ENCODE measurements at places on chromosomes 4 and X.
A peak's percentile ranks its signal among the peaks of the same experiment; 100 is the strongest.

- DNase-seq: no peak
Observed at GRCh38 chr4:42596918-42597317, 60.0 kb downstream of the ATP8A1 start.

DNA sequence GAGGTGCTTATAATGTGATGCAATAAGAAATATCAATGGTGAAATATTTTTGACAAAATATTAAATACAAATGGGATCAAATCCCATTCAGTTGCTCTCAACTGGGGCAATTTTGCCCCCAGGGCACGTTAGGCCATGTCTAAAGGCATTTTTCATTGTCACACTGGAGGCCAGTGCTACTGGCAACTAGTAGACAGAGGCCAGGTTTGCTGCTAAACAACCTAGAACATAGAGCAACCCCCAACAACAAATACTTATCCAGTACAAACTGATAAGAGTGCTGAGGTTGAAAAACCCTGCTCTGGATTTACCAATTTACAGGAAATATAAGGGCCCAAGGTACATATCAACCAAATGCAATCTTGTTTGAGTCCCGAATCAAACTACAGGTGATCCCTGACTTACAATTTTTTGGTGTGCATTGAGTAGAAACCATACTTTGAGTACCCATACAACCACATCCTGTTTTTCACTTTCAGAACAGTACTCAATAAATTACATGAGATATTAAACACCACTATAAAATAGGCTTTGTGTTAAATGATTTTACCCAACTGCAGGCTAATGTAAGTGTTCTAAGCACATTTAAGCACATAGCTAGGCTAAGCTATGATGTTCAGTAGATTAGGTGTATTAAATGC is 237.5 kb downstream of the HNRNPD start:
- no peak for DNase-seq

GRCh38 chr4:40058121-40058520 is 1.5 kb downstream of the N4BP2 start:
- no peak for DNase-seq

- no peak for DNase-seq
Observed at GRCh38 chr4:148778980-148779675, 336.9 kb upstream of the NR3C2 start.

- DNase-seq: no peak
Observed at GRCh38 chr4:2861631-2862436, 18.2 kb downstream of the ADD1 start.

DNA sequence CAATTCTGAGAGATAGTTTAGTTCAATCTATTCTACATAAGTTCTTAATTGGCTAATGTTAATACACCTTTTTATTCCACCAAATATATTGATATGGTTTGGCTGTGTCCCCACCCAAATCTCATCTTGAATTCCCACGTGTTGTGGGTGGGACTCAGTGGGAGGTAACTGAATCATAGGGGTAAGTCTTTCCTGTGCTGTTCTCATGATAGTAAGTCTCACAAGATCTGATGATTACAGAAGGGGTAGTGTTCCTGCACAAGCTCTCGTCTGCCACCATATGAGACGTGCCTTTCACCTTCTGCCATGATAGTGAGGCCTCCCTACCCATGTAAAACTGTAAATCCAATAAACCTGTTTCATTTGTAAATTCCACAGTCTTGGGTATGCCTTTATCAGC is 11.3 kb downstream of the PPA2 start:
- no peak for DNase-seq

GRCh38 chr4:76282941-76283689 is 23.4 kb upstream of the STBD1 start:
- no peak for DNase-seq

DNA sequence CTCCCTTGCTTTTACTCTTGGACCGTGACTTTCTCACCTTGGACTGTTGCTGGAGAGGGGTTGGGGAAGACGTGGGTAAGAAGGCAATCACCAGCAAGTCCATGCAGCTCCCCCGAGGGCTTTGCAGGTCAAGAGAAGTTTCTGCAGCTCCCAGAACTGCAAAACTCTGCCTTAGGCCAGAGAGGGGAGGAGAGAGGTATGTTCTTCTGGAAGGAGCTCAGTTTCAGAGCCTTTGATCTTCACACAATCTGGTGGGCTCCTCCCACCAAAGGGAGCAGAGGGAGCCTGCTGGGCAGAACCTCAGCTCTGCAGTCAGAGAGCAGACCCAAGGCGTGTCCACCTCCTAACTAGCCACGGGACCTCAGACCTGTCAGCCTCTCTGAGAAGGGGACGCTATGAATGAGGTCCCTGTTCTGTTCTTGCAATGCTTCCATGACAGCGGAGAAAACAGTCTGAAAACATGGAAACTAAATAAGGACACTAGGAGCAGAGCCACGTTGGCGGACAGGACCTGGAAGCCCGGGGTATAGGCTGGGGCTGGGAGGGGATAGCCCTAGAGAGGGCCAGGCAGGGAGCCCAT is 92.8 kb downstream of the EVC2 start:
- no peak for DNase-seq

GRCh38 chrX:46263494-46263893 is 281.7 kb downstream of the ZNF674 start:
- no peak for DNase-seq

GRCh38 chr4:79852305-79852730 is 220.7 kb downstream of the ANTXR2 start:
- DNase-seq: no peak

DNA sequence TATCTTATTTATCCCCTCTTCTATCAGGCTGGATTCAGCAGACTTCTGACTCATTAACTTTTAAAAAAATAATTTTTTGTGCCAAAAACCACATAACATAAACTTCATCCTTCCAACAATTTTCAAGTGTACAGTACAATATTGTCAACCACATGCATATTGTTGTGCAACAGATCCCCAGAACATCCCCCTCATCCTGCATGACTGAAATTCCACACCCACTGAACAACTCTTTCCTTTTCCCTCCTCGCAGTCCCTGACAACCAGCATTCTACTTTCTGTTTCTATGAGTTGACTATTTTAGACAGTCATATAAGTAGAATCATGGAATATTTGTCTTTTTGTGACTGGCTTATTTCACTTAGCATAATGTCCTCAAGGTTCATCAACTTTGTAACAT is 2.2 kb upstream of the MID2 start:
- no peak for DNase-seq

- no peak for DNase-seq
Observed at GRCh38 chr4:140296335-140297220, 76.9 kb upstream of the SCOC start.

DNA sequence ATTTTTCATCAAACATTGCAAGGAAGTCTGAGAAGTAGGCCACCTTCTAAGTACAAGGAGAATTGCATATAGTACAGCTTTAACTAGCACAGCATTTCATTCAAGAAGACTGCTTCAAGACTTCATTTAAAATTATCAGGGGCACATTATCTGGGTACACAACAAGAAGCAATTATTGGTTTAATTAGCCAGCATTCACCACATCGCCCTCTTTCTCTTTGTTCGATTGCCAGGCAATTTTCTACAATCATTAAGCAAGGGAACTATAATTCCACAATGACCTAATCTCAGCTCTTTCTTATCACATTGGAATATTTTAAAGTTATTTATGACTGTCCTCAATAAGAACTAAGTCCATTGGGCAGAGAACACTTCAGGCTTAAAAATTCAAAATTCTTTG is 1347.1 kb upstream of the PABPC4L start:
- no peak for DNase-seq

GRCh38 chr4:168723020-168723419 is 226.2 kb downstream of the PALLD start:
- DNase-seq: peak; percentile 58

DNA sequence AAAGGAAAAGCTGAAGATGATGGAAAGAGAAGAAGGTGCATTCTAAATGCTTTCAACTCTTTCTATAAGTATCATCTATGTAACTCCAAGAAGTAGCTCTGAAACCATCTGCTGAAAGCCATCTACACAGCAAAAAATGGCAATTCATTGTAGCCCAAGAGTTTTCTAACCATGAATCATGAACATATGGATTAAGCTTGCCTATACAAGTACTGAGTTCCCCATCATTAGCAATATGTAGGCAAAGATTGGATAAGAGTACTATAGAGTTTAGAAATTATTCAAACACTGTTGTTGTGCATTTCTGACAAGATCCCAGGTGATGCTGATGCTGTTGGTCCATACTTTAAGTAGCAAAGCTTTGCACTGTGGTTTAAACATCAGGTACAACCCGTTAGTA is 11.2 kb downstream of the DAPP1 start:
- peak; percentile 24 for DNase-seq

DNA sequence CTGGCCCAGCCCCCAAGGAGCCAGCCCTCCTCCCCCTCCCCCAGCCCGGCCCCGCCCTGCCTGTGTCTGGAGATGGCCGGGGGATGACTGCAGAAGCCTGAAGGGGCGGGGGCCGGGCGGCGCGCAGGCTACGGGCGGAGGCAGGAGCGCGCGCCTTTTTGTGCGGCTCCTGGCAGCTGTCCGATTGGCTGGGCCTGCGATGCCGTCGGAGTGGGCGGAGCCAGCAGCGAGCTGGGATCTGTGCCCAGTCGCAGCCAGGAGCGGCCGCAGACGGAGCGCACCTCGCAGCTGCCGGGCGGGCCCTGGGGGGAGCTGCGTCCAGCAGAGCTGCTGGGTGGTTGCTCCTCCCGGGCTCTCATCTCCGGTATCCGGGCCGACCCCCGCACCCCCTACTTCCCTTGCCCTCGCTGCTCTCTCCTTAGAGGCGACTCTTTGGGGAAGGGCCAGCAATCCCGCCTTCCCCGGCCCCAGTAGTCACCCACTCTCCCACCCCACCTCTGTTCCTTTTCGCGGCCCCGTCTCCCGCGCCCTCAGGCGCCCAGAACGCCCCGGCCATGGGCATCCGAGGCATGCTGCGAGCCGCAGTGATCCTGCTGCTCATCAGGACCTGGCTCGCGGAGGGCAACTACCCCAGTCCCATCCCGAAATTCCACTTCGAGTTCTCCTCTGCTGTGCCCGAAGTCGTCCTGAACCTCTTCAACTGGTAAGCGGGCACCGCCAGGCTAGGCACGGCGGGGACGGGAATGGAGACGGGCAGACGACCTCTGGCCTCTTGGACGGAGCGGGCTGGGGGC is at the start of gene GABRQ:
GABRQ (plus strand) TSS at position 247 of the 794 bp plus-strand sequence; CDS start at position 555, 308 bp downstream.
- no peak for DNase-seq

- no peak for DNase-seq
Observed at GRCh38 chr4:143693856-143694255, 6.6 kb downstream of the FREM3 start.

- DNase-seq: no peak
Observed at GRCh38 chrX:68808686-68809357, 20.0 kb upstream of the EFNB1 start.

GRCh38 chr4:48031802-48032525 is 15.4 kb downstream of the NIPAL1 start:
- no peak for DNase-seq

- peak; percentile 3 for DNase-seq
Observed at GRCh38 chrX:13345037-13345436, 25.2 kb upstream of the ATXN3L start.

GRCh38 chr4:48815483-48815882 is 15.4 kb upstream of the OCIAD1 start:
- no peak for DNase-seq

- no peak for DNase-seq
Observed at GRCh38 chr4:104531390-104531789, 36.7 kb upstream of the CXXC4 start.

GRCh38 chr4:10346023-10346422 is 111.2 kb downstream of the ZNF518B start:
- DNase-seq: no peak

GRCh38 chr4:184534511-184535391 is 60.4 kb upstream of the IRF2 start:
- no peak for DNase-seq

GRCh38 chrX:155997436-155997835 is at the start of gene IL9R:
TSS of gene IL9R (plus strand) at chrX:155997696. CDS start at chrX:155997760, 64 bp downstream.
- no peak for DNase-seq

GRCh38 chr4:45241976-45242375 is 515.6 kb upstream of the GNPDA2 start:
- no peak for DNase-seq

GRCh38 chr4:62814510-62815047 is 1594.7 kb downstream of the TECRL start:
- DNase-seq: no peak

GRCh38 chr4:2302387-2303119 is 40.6 kb upstream of the MXD4 start:
- no peak for DNase-seq

- peak; percentile 16 for DNase-seq
Observed at GRCh38 chr4:164734484-164734883, 19.4 kb upstream of the SMIM31 start.

GRCh38 chr4:135050086-135050717 is 848.6 kb upstream of the PABPC4L start:
- no peak for DNase-seq

DNA sequence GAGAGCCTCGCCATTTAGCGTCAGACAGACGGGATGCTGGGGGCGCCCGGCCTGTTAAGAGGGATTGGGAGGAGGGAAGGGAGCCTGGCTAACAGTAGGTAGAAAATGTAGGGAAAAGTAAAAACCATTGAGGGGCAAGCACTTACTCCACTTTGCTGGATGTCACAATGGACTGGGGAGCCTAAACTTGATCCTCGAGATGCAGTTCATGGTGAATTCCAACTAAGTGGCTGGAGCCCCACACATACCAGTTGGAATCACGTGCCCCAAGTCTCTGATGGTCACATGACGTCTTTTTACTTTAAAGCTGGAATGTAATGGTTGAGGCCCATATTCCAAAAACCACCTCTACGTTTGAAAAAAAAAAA is 1.5 kb downstream of the PLS3 start:
- DNase-seq: no peak

- no peak for DNase-seq
Observed at GRCh38 chr4:184099000-184099399, 118.7 kb downstream of the ENPP6 start.

- DNase-seq: no peak
Observed at GRCh38 chrX:42398967-42399631, 378.9 kb downstream of the PPP1R2C start.

GRCh38 chr4:138344054-138344453 is 101.9 kb upstream of the SLC7A11 start:
- no peak for DNase-seq

DNA sequence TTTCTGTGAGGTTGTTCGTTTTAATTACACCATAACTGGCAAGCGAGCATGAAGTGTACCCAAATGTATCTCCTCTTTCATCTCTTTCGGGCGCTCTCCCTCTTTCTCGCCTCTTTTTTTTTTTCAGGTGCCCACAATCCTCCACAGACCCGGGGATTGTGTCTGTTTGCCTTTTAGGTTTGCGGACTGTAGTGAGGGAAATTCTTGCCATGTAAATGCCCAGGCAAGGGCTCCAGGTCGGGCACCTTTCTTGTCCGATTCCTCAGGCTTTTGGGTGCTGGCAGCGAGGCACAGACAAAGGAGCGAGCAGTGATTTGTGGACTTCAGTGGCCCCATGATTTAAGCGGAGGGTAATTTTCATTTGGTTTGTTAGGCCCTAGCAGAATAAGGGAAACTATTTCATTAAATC is 1.1 kb upstream of the PHOX2B start:
- no peak for DNase-seq

- DNase-seq: no peak
Observed at GRCh38 chr4:23441530-23442069, 448.2 kb downstream of the PPARGC1A start.

DNA sequence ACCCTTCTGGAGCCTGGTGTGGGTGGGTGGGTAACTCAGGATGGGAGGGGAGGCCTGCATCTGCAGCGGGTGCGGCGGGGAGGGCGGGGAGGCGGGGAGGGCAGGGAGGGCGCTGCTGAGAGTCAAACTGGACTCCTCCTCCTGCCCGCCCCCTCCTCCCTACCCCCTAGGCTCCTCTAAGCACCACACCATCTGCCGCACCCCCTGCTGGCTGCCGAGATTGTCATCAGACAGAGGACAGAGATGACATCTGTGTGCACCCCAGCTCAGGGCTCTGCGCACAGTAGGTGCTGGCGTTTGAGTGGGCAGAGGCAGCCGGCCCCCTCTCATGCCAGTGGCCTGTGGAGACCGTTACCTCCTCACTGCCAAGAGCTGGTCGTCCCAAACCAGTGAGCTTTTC is 10.6 kb upstream of the HMX1 start:
- no peak for DNase-seq
